ENCODE measurements at places on chromosomes 13 and 19. TPM values are rescaled to one million over a fixed set of nuclear protein-coding genes. Genes with fewer than 3 reads are reported as not detected.

DNA sequence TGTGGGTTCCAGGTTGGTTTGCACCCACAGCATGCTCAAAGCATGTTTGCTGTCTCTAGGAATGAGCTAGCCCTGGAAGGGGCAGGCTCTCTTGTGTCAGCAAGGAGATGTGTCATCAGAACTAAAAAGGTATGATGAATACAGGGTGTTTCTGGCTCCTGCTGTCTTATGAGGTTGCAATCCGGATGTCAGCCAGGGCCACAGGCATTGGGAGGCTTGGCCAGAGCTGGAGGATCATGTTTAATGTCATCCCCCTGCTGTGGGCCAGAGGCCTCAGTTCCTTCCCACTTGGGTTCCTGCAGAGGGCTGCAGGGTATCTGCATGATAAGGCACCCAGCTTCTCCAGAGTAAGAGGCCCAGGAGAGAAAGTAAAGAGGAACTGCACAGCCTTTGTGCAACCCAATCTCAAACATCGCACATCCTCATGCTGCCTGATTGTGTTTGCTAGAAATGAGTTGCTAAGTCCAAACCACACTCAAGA, 193.6 kb downstream of the COL4A1 start:
- DNase-seq, result no peak

DNA sequence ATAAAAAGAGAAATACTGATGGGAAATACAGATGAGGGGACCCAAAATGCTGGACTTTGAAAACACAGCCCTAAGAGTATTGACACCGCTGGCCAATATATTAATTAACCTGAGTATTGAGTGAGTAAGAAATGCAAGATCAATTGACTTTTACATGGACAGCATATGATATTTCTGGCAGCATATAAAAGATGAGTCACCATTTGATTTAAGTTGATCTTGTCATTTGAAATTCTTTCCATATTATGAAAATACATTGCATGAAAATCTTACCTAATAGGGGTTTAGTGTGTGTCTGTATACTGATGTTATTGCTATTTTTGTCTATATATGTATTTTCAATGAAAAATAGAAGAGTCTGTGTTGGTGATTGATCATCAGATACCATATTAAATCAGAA, 619.6 kb downstream of the KCTD12 start:
- DNase-seq, result no peak

DNA sequence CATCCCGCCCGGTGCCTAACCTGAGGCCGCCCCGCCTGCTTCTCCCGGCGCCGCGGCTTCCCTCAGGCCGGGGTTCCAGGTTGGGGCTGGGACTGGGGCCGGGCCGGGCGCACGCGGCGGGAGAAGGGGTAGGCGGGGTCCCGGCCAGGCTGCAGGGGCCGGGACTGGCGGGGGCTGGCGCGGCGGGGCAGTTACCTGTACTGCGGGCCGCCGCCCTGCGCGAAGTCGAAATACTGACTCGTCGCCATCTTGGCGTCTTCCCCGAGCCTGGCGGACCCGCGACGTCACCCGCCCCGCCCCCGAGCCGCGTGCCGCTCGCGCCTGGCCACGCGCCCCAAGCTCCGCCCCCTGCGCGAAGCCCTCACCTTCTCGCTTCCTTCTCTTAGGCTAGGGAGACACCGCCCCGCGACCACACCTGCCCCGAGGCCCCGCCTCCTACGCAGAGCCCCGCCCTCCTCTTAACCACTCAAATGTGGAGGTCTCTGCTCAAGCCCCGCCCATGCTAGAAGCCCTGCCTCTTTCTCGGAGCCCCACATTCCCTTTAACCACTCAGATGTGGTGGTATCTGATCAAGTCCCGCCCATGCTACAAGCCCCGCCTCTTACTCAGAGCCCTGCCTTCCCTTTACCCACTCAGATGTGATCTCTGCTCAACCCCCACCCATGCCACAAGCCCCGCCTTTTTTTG, at the start of gene ZFR2:
ZFR2 (minus strand) TSS at position 269 of the 687 bp plus-strand sequence; CDS start at position 248, 21 bp downstream.
- DNase-seq, result no peak

DNA sequence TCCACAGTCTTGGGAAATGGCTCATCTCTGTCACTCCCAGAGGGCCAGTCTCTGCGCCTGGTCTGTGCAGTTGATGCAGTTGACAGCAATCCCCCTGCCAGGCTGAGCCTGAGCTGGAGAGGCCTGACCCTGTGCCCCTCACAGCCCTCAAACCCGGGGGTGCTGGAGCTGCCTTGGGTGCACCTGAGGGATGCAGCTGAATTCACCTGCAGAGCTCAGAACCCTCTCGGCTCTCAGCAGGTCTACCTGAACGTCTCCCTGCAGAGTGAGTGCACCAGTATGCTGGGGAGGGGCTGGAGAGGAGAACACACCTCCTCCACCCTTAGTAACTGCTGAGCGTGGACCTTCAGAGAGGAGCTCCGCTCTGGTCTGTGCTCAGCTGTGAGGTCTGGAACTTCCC, 2.3 kb downstream of the SIGLEC9 start:
- DNase-seq, result no peak

DNA sequence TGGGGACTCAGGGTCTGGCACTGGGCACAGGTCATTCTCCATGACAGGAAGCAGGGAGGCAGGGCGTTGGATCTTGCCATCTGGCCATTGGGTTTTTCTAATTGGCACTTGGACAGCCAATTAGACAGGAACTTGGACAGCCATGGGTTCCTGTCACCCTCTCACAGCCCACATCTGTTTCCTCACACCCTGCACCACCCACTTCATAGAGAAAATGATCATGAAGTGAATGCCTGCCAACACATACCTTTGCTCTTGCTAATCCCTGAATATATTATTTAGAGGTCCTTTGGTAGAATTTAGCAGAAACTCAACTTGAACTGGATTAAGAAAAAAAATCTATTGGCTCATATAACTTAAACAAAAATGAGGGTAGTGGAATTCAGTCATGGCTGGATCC, 4.9 kb upstream of the OLFM2 start:
- DNase-seq, result no peak

DNA sequence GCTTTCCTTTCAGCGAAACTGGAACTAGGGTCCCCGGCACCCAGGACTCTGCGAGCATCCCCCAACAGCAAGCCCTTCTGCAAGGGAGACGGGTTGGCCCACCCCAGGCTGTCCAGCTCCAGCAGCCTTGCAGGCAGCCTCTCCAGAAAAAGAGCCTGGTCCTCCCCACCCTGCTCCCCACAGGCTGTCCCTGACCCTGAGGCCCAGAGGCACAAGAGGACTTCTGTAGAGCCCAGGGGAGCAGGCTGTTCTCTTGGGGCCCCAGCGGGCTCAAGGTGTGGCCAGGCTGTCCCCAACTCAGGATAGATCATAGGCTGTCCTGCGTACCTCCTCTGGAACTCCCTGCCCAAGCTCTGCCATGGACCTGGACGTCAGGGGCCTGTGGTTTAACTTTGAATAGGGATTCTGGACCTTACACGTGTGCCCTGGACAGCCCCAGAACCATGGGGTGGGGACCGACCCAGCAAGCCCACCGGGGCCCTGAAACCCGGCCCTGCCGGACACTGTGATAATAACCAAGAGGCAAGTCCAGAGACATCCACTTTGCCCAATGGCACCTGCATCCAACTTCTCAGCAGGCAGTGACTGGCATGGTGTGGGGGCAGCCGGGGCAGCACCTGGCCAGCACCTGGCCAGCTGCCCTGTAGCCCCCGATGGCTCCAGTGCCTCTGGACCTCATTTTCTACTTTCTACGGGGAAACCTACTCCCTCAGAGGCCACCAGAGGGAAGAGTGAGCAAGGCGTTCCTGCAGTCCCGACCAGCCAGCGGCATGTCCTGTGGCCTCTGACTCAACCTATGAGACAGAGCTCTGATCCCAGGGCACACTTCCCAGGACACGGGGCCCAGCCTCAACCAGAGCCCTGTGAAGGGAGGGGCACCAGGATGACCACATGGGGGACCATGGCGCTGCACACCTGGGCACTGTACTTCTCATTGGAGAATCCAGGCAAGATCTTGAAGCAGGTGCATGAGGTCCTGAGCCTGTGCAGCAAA, 50.9 kb upstream of the TPM4 start:
- no peak for DNase-seq

GRCh38 chr19:1513499-1514294, 878 bp upstream of the ADAMTSL5 start:
- no peak for DNase-seq

DNA sequence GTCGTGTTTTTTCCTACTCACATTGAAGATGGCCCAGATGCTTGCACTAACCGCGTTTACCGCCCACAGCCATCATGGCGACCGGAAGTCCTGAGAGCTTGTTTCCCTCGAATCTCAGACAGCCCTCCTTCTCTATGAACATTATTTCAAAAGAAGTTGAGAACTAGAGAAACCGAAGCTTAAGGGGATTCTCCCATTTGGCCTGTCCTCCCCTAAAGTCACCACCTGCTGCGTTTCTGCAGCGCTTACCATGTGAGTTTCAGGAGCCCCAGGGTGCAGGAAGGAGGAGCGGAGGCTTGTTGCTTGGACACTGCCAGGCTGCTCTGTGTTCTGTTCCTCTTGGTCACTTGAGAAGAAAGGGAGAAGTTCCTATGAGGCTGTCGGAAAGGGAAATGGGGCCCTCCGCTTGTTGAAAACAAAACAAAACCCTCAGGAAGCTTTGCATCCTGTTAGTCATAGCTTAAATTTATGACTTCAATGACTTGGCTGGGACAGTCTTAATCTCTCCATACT, 6.2 kb downstream of the CARD8 start:
- DNase-seq, result no peak

GRCh38 chr13:47798906-47799305, 202.2 kb downstream of the SUCLA2 start:
- no peak for DNase-seq

DNA sequence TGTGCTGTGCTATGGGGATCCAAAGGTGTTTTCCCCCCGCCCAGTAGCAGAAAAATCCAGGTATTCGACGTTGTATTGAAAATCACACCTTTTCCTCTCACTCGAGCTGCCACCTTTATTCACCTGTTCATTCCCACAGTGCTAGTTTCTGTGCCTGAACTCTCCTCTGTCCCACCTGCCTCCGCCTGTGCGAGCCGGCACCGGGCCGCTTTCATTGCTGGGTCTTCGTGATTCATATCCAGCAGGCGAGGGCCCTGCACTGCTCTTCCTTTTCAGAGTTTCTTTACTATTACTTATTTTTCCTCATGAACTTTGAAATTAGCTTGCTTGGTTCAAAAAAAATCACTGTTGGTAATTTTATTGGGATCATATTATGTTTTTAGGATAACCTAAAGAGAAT, 42.4 kb upstream of the SOX1 start:
- no peak for DNase-seq

DNA sequence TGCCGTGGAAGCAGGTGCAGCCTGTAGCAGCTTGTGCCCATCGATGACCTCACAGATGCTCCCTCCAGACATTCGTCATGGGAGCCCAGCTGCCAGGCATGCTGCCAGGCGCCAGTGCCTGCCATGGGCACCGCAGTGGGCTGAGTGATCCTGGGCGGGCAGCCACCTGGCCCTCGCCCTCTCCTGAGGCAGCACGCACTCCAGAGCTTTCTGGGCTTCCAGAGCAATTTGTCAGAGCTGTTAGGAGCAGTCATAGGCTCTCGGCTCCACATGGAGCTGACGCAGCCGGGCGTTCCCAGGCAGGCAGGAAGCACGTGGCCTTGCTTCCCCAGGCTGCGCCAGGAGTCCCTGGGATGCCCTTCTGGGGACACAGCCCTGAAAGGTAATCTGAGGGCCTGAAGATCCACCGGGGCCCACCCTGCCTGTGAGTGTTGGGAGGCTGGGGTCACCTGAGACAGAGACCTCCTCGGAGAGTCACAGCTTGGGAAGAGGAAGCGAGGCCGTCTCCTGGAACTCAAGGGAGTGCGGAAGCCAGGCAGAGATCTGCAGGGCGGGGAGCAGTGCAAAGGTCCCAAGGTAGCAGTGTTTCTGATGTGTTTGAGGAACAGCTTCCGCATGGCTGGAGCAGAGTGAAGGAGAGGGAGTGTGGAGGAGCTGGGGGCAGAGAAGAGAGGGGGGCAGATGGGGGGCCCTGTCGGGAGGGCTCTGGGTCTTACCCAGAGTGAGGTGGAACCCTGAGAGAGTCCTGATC, 50.6 kb downstream of the DPF1 start:
- no peak for DNase-seq

GRCh38 chr19:18428787-18429674, 8.9 kb downstream of the ISYNA1 start:
- DNase-seq, result peak; percentile 89

- no peak for DNase-seq
Measured at GRCh38 chr13:111325146-111325890, 4.9 kb downstream of the TEX29 start.

Gene SHISA2
- 64.5 TPM for polyA plus RNA-seq

Gene ZNF528
- 63.3 TPM for polyA plus RNA-seq

Gene GRIN2D
- polyA plus RNA-seq, result 0.47 TPM

Gene SYCN
- not detected for polyA plus RNA-seq

Gene ZNF581
- 20.7 TPM for polyA plus RNA-seq

Data from left kidney (tissue), 8 donors.